Activated CD8-positive, alpha-beta memory T cell treated with anti-CD3 and anti-CD28 coated beads for 48 hours (primary cell): ENCODE measurements at places on chromosomes 7 and 10.

- DNase-seq: no peak
Measured at GRCh38 chr7:135666846-135667245, 4.5 kb downstream of the STMP1 start.

- no peak for DNase-seq
Measured at GRCh38 chr10:4498711-4499251, 327.2 kb upstream of the AKR1E2 start.

DNA sequence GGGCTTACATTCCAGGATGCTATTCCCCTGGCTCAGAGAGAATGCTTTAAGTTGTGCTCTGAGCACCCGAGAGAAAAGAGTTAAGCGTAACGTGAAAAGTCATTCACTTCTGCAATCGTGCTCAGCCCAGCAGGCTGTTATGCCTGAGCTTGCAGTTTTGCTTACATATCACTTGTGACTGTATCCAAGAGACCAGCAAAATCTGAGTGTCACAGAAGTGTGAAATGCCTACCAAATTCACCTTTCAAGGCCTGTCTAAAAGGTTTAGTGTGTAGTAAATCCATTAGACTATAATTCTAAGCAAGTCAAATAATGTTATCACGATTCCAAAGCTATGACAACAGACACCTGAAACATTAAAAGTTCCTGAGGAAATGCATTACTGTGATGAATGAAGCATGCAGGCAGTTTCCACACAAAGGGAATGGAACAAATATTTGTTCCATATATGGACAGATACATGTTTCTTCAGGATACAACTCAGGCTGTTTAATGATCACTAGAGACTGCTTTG is 20.1 kb downstream of the ITGB1 start:
- no peak for DNase-seq

GRCh38 chr7:135205850-135206249 is 5.5 kb downstream of the WDR91 start:
- no peak for DNase-seq

GRCh38 chr10:73247509-73248258 is 629 bp upstream of the DNAJC9 start:
- DNase-seq: no peak

DNA sequence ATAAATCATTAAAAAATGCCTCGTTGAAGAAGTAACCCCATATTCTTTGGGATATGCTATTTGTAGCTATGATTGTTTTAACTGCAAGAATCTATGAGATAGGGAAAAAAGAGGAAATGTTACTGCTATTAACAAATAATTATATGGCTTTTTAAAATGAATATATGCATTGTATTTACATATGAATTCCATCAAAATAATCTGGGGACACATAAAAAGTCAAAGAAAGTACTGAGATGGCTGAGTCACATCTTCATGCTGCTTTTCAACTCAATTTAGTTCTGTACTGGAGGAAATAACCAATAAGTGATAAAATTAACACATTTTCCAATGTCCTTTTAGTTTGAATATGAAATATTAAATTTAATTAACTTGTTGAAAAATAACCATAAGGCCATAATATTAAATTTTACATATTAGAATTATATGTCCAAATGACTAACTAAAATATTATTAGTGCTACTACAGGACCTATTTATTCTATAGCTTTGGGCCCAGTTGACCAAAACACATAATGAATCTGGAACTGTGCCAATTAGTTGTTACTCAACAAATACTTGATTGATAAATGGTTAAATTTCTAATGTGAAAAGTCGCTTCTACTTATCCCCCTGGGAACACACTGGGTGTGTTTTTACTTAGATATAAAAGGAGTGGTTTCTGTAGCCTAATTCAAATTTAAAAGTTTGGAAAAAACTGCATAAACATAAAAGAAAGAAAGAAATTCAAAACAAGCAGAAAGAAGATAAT is 214.6 kb upstream of the PFKP start:
- no peak for DNase-seq

- DNase-seq: no peak
Measured at GRCh38 chr10:84270708-84271107, 25.9 kb downstream of the RGR start.

DNA sequence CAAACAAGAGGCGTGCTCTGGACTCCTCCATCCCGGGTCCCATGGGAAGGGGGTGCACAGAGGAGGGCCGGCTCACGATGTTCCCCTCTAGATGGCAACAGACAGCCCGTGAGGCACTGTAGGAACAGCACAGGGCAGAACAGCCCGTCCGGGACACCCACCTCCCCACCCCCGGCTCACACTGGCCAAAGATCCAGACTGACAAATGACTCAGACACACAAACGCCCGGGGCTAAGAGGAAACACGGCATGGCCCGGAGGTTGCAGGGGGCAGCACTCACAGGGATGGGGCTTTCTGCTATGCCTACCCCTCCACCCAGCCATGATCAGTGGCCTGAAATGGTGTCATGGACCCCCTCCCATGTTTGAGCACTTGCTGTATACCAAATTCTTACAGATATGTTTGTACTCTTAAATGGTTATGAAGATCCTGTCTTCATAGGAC is 4.9 kb upstream of the ELN start:
- no peak for DNase-seq

DNA sequence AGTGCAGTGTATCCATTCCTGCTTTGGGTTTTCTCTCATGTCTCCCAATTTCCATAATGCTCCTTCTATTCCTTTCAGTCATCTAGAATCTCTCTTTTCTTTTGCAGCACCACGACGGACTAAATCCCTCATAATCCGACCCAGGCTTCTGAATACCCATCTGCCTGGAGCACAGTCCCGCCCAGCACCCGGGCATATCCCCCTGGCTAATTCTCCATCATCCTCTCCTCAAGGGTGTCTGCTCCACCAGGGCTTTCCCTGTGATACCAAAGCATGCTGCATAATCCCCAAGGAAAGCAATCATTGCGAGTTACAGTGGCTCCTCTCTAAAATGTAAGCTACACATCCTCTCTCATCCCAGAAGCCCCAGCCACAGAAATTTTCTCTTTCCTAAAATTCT is 321.9 kb downstream of the CCDC3 start:
- DNase-seq: no peak

GRCh38 chr10:30155401-30155800 is 96.0 kb upstream of the JCAD start:
- DNase-seq: no peak

DNA sequence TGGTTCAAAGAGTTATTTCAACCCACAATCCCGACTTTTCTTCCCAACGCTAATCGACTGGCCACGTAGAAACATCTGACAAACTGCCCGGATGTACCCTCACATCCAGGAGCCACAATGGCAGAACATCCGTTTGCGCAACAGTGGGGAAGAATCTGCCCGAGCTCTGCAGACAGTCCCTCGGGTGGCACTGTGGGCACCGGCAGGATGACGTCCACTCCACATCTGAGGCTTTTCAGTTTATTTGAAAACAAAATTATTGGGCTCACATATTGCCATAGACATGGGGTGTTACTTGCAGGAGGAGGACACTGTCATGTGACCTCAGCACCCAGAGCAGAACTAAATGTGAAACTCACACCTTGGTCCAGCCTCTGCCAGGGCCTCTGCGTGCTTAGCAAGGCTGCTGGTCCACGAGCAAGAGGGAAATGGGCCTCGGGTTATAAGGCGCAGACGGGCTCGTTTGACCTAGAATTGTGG is 84.1 kb downstream of the MKI67 start:
- no peak for DNase-seq

DNA sequence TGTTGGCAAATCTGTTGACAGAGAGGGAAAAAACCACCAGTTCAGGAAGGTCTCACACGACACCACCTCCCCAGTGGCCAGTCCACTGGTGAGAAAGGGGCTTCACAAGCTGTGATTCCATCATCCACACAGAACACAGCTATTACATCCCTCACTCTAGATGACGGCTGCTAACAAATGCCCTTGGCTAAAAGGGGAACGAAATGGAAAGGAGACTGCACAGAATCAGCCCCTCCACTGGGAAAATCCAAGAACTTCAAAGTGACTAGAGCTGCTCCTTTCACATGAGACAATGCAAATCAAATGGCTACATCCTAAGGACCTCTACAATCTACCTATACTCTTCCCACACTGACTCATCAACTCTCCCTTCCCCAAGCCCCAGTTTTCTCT is 5.6 kb downstream of the PARP12 start:
- DNase-seq: no peak

GRCh38 chr10:75651417-75651816 is 220.0 kb downstream of the LRMDA start:
- no peak for DNase-seq
